ENCODE measurements at places on chromosomes 5 and 9.
A peak's percentile ranks its signal among the peaks of the same experiment; 100 is the strongest.

GRCh38 chr9:113658545-113658895 lies 195.0 kb downstream of the RGS3 start:
- no peak for DNase-seq

- DNase-seq: no peak
Measured at GRCh38 chr9:124038790-124039633, 27.4 kb downstream of the LHX2 start.

DNA sequence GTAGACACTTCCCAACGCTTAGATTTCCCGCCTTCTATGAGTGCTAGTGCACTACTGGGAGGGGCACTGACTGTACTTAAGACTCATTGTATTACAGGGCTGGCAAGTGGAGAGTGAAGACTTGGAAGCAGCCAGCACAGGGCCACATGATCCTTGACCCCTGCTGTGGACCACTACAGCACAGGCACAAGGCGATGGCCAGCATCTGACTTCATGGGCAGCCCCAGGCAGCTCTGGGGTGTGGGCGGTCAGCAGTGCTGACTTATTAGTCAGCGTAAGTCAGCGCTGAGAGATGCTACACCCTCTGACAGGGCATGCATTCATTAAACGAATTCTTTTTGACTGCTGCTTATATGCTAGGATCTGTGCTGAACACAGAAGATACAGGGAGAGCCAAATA lies 9.3 kb downstream of the SLC46A2 start:
- peak; percentile 84 for DNase-seq

GRCh38 chr5:35694481-35694880 lies 76.8 kb downstream of the SPEF2 start:
- no peak for DNase-seq

DNA sequence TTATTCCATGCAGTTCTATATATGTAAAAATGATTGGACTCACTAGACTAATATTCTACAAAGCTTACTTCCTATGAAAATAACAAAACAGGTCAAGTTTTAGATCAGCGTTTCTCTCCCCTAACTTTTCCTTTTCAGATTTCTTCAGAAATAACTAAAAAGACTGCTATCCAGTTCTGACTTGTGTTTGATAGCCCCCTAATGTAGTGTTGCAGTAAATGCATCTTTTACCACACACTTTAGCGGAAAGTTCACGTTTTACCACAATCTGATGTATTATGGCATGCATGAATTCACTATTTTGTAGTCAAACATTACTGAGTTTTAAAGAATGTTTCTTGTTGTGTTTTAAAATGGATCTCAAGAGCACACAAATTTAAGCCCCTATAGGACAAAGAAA lies 292.7 kb downstream of the RAB3C start:
- no peak for DNase-seq

DNA sequence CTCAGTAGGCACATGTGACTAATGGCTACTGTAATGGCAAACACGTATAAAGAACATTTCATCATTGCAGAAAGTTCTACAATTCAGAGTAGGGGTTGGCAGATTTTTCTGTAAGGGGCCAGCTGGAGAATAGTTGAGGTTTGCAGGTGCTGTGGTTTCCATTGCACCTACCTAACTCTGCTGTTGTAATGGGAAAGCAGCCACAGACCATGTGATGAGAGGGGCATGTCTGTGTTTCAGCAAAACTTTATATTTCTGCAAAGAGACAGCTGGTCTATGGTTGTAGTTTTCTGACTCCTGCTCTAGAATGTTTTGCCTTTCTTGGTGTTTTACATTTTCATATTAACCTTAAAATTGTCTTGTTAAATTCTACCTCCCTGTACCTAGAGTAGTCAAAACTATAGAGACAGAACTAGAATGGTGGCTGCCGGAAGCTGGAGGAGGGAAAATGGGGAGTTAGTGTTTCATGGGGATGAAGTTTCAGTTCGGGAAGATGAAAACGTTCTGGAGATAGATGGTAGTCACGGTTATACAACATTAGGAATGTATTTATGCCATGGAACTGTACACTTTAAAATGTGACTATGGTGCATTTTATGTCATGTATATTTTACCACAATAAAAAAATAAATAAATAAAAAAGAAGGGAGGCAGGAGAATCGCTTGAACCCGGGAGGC lies 44.3 kb downstream of the NUP214 start:
- no peak for DNase-seq

- DNase-seq: no peak
Measured at GRCh38 chr9:128001151-128001778, 20.5 kb upstream of the EEIG1 start.

Data from LHCN-M2 (cell line).